GM04504 (cell line): ENCODE measurements at places on chromosomes 1 and 21.

DNA sequence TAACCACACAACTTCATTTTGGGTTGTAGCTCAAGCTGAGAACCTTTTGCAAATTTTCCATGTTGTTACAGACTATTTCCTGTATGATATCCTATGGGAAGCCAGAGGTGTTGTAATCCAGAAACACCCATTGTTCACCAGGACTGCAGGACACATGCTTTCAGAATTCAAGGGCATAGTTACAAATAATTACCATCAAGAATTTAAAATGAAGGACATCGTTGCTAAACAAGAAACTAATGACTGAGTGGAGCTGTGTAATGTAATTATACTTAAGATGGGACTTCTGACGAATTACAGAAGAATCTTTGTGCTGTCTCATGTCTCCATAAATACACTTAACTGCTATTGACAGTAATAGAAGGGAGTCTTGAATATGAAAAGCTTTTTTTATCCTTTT lies 47.6 kb upstream of the HOOK1 start:
- DNase-seq = no peak

- DNase-seq = no peak
These were observed 635.9 kb downstream of the SMYD3 start for GRCh38 chr1:245871191-245871590.

DNA sequence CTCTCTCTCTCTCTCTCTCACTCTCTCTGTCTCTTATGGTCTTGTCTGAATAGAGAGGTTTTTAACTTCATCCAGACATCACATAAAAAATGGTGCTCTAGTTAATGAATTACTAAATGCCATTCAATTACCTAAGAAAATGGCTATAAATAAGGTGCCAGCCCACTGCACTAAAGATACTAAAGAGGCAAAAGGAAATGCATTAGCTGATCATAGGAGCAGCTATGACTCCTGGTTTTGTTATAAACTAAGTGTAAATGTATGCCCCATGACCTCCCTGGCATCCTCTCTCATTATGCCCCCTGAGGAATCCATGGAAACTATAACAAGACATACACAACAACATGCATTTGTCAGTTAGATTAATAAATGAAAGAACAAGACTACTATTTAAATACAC lies 57.5 kb upstream of the PDC start:
- no peak for DNase-seq

DNA sequence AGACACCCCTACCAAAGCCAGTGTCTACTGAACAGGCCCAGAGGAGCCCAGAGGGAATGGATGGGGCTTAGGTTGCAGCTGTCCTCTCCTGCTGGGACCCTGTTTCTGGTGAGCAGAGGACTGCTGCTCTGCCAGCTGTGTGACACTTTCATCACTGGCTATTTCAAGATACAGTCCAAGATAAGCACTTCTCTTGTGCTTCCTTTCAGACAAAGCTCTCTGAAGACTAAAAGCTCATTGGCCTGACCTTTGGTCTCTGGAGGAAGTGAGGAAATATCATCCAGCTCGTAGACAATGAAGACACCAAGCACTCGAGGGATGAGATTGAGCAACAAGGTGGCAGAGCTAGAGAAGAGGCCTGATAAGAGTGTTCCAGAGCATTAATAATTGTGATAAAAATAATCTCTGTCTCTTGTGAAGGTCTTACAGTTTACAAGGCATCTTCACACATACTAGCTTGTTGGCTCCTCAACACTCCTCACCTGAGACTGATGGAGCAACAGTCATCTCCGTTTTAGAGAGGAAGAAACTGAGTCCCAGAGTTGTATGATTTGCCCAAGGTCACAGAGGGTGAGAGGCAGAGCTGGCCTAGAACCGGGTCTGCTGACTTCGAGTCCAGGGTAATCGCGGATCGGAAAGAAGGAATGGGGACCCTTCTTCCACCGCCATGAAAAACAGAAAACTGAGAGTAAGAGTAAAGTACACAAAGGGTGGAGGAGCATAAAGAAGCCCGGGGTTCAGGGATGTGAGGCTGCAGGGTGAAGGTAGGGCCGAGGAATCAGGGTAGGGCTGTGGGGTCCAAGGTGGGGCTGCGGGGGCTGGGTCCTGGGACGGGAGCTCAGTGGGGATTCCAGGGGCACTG lies 666 bp downstream of the PAFAH2 start:
- DNase-seq = no peak

DNA sequence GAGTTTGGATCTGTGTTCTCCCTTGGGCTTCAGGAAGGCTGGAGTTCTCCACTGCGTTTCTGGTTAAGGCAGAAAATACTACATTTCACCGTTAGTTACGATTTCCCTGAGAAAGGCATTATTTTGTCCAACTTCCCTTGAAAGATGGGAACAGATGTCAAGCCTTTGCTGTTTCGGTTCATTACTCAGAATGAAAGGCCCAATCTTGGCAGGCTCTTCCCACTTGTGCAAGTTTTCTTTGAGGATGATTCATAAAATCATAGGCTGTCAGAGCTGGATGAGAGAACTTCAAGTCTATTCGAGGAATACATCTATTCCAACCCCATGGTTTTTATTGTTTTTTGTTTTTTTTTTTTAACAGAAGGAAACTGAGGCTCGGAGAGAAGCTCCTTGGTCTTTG lies 205.2 kb downstream of the GRIK3 start:
- no peak for DNase-seq

DNA sequence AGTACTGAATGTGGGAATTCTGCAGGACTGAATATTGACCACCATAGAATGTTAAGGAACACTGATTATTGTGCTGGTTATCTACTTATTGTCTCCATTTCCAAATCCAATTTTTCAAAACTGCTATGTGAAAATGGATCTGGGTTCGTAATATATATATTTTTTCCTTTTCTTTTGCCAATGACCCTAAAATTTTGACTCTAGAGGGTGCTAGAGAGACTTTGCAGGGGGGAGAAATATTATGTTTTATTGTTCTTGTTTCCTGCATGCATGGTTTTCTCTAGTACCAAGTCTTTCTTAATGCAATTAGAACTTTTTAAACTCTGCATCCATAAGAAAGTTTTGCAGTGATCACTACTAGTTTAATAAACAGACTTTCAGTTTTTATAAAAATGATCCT lies 1256.9 kb downstream of the BRINP3 start:
- no peak for DNase-seq

DNA sequence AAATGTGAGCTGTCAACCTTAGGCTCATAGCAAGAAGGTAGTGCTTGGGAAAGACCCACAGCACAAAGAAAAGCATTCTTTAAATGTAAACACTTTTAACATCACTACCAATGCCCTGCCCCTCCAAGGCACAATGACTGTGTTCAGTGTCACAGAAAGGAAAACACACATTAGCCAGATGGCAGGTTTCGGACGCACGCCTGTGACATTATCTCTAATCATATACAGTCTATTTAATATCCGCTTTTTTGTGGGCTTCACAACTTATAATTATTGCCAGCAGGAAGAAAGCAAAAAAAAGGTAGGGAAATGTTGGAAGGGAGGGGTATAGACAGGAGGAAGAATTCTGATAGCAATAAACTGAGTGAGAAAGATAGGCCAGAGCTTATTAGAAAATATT lies 112.4 kb upstream of the BEND5 start:
- no peak for DNase-seq

- no peak for DNase-seq
These were observed 30.0 kb upstream of the SLC19A1 start for GRCh38 chr21:45572231-45572630.

DNA sequence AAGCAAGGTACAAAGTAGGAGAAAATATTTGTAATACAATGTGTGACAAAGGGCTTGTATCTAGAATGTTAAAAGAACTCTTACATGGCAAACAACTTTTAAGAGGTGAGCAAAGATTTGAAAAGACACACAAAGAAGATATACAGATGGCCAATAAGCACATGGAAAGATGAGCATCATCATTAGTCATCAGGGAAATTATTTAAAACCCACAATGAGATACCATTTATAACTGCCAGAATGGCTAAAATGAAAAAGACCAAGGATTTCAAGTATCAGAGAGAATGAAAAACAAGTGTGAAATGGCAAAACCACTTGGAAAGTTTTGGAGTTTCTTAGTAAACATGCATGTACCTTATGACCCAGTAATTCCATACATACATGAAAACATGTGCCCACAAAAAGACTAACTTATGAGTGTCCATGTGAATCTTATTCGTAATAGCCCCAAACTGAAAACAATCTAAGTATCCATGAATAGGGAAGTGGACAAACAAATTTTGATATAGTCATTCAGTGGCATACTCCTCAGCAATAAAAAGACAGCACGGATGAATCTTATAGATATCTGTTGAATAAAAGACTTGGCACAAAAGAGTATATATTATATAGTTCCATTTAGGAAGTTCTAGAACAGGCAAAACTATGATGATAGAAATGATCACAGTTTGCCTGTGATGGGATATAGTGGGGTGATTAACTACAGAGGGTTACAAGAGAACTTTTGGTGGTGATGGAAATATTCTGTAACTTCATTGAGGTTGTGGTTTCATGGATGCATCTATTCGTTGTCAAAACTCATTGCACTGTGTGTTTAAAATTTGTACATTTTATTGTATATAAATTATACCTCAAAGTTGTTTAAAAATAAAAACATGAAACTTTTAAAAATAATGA lies 82.0 kb downstream of the DISP1 start:
- no peak for DNase-seq

DNA sequence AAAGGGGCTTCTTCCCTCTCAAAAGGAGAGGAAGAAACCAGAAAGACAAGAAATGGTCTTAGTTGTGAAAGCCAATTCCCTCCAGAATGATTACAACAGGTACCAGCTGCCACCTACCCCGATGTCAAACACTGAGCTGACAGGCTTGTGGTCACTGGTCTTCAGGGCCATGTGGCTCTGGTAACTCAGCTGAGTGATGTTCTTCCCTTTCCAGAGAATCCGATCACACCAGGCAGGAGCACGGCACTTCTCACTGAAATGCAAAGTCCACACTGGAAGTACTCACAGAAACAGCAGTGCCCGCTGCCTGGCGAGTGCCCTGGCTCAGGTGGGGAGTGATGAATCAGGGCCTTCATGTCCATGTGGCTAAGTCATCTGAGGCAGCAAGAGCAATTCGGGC lies 18.7 kb upstream of the MTF1 start:
- DNase-seq = no peak

DNA sequence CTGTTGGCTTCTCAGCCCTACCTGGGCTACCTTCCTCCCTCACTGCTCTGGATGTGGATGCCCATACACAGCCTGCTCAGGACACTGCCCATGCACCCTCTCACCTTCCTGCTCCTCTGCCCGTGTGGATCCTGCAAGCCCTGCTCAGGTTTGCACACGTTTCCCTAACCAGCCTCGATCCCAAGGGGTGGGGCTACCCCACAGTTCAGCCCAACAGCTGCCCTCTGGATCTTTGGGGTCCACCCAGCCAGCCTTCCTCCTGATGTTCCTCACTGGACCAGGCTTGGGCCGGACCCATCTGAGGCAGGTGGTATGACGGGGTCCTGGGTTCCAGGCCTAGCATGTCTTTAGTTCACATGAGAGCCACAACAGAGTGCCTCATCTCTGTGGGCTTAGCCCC lies 4.7 kb downstream of the TMEM54 start:
- DNase-seq = no peak

- DNase-seq = no peak
These were observed 426.8 kb downstream of the SETD4 start for GRCh38 chr21:35633501-35633900.
